Glomerular endothelial cell (primary cell): ENCODE measurements at places on chromosomes 5 and 9. TPM values are rescaled to one million over a fixed set of nuclear protein-coding genes. Genes with fewer than 3 reads are reported as not detected.

Gene PCDHGA5
- total RNA-seq: 0.82 and 2.1 TPM in 2 replicates

Gene PDE8B
- 0.12 and 0.29 TPM in 2 replicates for total RNA-seq

Gene GFPT2
- total RNA-seq: 10.2 and 13.2 TPM in 2 replicates

Gene DNM1
- total RNA-seq: 2.7 and 7.9 TPM in 2 replicates

Gene NPR3
- total RNA-seq: 0.70 and 2.9 TPM in 2 replicates

Gene DRD1
- total RNA-seq: not detected in 2 replicates

- no peak for DNase-seq
Measured at GRCh38 chr5:133552925-133553525, 59.3 kb downstream of the FSTL4 start.

DNA sequence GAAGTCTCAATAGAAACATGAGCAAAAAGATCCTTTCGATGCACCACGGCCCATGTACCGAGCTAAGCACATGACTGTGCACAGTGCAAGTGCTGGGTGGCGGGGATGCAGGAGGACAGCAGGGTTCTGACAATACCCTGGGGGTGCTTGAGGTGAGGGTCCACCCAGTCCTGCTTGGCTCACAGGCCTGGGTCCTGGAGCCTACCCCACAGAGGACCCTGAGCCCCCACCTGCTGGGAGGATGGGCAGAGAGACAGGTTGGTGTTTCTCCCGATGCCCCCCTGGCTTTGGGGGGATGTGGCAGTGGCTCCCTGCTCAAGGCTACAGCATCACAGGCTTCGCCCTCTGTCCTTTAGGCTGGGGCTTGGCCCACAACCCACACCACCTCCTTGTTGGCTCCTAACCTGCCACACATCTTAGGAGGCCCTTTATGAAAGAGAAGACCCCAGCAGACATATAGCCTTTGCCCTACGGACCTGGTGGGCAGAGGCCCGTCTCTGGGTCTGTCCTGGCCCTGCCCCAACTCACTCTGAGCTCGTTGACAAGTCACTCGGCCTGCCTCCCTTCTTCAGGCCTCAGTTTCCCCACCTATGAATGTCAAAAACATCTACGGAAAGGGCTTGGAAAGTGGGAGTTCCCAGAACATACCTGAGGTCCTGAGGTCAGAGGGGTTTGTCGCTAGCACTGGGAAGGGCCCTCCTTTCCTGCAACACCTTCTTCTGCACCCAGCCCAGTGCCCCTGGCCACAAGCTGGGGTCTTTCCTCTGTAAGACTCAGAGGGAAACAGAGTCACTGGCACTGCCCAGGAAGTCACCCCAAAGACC is 50.3 kb downstream of the BARX1 start:
- DNase-seq: no peak

DNA sequence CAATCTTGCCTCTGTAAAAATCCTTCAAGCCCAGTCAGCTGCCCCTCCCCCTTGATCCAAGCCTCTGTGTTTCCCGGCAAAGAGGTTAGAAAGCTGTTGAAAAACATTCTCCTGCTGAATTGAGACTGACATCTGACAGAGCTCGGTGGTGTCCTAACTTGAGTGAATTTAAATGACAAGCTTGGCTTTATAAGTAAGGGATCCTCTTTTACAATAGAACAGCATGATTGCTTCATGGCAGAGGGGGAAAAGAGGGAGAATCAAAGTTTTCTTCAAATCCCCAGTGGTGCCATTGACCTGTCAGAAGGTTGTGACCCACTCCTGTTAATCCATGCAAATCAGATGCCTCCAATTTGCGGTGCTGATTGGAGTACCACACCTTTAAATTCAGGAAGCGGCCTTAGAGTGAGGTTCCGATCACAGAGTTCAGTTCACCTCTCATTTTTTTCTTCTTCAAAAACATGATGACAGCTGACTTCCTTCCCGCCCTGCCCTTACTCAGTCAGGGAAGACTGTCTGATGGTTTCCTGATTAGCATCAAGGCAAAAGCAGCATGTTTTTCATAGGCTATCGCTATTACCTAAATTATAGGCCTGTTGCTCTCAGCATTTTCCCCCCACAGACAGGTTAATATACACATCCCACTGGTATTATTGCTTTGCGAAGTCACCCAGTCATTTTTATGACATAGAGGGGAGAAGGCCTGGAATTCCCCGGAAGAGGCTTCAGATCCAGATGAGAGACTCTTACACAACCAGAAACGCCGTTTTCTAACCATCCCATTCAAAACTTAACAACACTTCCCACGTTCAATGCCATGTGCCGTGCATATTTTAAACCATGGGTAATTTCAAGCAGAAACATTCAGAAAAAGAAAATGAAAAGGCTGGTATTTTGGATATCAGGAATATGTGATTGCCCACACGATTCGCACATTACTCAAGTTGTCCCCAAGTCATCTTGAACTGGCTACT is 141.4 kb downstream of the EBF1 start:
- DNase-seq: no peak

DNA sequence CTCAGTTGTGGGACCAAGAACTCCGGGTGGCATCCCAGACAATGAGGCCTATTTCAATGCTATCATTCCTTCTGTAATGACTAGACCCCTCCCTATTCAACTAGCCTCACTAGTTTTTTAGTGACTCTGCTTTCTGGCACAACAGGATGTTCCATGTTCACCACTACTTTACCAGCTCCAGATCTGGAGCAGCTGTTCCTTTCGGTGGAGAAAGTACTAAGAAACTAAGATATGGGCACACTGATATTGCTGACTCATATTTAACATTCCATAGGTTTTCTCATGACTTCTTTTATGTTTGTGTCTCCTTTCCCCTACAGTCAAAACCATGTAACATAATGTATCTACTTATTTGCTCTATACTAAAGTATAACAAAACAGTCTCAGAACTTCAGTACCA is 24.1 kb downstream of the IL33 start:
- no peak for DNase-seq

DNA sequence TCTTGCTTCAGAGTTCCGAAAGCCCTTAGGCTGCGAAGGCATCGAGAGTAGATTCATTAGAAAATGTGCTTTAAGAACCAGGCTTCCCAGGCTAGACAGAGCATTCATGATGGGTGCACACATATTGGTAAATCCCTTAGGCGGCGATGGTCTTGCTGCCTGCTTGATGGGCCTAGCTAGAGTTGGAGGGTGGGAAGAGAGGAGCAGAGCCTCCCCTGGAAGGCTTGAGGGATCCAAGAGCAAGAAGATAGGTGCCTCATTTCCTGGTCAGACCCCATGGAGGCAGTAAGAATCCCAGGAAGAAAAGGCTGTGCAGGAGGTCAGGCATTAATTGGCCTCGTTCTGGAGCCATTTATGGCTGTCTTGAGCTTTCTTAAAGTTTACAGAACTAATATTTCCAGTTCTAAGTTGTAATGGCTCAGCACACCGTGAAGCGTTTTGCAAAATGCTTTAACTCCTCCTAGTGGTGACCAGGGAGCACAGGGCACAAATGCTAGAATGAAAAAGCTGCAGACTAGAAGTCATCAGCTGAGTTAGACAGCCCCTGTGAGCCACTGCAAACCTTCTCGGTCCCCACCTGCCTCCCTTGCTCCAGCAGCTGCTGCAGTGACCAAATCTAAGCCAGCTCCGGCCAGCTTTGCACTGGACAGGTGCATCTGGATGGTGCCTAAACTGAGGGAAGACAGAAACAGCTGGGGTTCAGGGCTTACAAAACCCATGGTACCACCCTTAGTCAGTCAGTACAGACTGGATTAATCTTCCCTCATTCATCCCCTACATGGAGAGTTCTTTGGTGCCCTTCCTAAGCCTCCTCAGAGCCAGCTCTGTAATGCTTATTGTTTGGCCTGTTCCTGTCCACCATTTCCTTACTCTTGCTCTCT is 14.7 kb downstream of the SLC45A2 start:
- DNase-seq: peak; percentile 3

DNA sequence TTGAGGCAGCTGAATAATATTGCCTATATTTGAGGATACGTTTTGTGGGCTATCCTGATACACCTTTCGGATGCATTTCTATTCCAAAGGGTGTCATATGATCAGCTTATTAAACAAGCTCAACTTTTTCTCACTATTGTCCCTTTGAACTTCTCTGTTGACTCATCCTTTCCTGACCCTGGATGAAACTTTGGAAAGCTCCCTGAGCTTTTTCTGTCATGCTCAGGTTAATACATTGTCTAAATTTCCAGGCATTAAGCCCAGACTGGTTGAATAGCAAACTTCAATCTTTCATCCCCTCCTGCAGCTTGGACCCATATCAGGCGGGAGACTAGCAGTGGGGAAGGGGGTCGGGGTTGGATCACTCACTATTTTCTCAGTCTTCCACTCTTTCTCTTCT is 104.9 kb upstream of the PTPN3 start:
- no peak for DNase-seq

DNA sequence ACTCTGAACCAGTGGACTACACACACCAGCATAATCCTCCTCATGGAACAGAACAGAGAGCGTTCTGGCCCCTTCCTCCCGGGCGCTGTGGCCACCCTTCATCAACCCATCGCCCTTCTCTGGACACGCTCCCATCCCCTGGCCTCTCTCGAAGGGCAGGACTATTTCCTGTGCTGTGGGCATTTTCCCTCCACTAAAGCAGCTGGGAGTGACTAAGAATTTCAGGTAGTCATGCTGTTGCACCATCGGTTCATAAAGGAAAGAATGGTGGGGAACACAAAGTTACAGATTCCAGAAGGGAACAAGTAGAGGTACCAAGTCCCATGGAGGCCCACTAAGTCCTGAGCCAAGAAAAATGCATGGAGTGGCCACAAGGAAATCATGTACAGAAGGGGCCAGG is 68.6 kb downstream of the EPB41L4B start:
- DNase-seq: no peak

DNA sequence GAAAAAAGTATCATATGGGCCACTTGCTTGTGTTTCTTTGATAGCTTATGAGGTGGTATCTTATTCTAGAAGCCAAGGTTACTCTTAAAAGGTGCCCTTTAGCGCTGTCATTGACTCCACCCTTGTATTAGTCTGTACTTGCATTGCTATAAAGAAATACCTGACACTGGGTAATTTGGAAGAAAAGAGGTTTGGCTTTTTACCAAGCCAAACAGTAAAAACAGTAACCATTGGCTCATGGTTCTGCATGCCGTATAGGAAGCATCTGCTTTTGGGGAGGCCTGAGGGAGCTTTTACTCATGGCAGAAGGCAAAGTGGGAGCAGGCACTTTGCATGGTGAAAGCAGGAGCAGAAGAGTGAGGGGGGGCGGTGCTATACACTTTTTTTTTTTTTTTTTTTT is 87.4 kb downstream of the TEK start:
- DNase-seq: no peak

GRCh38 chr5:108311682-108312081 is 70.2 kb downstream of the FBXL17 start:
- DNase-seq: no peak

DNA sequence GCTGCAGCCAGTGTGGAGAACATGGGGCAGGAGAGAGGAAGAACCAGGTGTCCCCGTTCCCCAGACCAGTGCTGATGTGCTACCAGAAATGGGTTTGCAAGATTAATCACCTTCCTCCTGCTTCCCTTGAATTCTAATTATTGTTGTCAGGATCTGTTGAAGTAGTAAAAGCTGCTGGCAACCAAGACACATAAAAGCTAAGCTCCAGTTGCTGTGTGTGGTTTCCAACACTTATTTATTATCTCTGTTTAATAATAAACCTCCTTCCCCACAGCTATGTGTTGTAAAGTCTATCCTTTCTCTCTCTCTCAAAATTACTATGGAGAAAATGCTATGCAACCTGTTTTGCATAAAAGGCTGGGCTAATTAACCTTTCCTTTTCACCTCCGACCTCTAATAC is 2.3 kb upstream of the RETREG1 start:
- DNase-seq: no peak
